ENCODE measurements at places on chromosomes 7 and 10.
A peak's percentile ranks its signal among the peaks of the same experiment; 100 is the strongest.

- DNase-seq = no peak
Observed at GRCh38 chr7:106501605-106502580, 159.1 kb downstream of the CCDC71L start.

- DNase-seq = no peak
Observed at GRCh38 chr7:45689797-45690761, 115.9 kb downstream of the ADCY1 start.

- no peak for DNase-seq
Observed at GRCh38 chr7:141519623-141520022, 31.6 kb upstream of the AGK start.

- DNase-seq = peak; percentile 80
Observed at GRCh38 chr10:102072673-102073527, 7.8 kb downstream of the HPS6 start.

DNA sequence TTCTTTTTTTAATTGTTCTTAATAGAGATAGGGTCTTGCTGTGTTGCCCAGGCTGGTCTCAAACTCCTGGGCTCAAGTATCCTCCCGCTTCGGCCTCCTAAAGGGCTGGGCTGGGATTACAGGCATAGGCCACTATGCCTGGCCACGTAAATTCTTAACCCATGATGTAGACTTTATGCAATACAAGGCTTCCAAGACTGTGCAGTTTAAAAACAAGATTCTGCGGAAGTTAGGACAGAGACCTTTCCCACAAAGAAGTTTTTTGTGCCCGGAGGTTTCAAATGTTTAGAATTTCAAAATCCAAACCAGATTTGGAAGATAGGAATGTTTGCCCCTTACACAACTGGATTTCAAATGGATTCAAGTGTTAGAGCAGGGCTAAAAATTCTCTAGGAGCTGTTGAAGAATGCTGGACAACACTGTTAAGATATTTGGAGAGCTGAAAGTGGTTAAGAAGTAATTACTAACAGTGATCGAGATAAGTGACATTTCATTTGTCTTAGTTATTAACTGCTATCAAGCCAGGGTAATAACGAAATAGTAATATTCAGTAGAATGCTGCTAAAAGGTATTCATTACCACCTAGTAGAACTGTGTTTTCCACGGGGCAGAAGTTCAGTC lies 7.4 kb downstream of the APBB1IP start:
- DNase-seq = no peak

DNA sequence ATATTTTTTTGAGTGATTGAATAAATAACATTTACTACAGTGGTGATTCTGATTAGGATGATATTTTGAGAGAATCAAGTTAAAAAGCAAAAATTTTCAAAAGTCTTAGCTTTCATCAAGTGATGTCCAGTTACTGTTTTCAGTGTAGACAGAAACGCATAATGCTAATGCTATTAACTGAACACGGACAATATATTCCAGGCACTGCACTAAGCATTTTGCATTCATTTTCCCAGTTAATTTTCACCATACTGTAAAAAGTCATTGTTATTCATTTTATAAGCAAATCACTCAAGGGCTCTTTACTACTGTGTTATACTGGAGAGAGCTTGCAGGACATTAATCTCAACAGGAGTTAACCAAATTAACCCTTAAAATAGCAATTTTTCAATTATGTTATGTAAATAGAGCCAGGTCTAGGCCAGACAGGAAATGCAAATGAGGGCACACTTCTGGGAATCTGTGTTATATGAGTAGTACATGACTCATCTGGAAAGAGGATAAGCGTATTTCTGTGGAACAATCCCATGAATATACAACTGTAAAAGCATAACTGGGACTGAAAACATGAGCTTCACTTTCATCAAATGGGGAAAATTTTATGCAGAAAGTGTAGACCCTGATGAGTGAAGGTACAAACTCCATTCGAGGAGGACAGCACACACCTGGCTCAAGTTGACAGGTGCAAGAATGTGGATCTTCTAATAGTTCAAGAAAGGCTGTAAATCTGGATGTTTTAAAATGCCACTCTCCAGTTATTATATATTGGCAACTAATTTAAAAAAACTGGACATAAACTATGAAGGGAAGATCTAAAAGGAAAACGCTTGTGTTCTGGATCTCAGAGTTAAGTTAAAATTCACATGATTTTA lies 75.4 kb downstream of the ANK3 start:
- peak; percentile 66 for DNase-seq

DNA sequence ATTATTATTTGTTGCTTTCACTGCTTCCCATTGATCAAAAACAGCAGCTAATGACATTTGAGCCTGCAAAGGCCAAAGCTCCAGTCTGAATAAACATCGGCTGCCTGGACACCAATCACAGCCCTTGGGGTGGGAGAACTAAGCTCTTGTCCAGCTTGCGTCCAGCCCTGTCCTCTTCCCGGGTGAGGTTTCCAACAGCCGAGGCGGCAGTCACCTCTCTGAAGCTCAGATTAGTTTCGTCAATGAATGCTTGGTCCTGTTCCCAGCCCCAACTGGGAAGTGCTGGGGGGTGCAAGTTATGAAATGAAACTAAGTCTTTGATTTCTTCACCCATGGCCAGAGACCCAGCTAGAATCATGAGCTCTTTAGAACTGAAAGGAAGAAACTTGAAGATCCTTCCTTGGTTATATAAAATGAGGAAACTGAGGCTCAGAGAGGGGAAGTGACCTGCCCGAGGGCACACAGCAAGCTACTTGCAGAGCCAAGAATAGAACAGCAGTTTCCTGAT lies 114.0 kb upstream of the TCF7L2 start:
- no peak for DNase-seq

- DNase-seq = peak; percentile 83
Observed at GRCh38 chr10:126199221-126199998, 188.9 kb downstream of the ADAM12 start.

- DNase-seq = no peak
Observed at GRCh38 chr7:98472521-98472954, 71.6 kb upstream of the BAIAP2L1 start.

DNA sequence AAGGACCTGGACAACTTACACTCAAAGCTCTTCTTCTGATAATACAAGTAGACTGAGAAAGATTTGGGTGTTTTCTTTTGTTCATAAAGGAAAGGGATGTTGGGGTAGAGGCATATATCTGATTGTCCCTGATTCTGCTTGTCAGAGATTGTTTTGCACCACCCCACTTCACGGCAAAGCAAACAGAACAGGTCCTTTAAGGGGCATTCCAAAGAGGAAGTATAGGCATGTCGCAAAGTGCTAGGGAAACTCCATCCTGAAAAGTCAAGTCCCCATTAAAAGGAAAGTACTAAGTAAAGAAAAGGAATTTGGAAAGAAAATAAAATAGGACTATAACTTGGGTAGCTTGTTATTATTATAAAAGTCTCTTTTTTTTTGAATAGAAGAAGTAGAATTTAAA lies 233.0 kb downstream of the DNAJB9 start:
- DNase-seq = no peak

GRCh38 chr7:116952635-116953371 lies 498 bp upstream of the ST7 start:
- peak; percentile 43 for DNase-seq

DNA sequence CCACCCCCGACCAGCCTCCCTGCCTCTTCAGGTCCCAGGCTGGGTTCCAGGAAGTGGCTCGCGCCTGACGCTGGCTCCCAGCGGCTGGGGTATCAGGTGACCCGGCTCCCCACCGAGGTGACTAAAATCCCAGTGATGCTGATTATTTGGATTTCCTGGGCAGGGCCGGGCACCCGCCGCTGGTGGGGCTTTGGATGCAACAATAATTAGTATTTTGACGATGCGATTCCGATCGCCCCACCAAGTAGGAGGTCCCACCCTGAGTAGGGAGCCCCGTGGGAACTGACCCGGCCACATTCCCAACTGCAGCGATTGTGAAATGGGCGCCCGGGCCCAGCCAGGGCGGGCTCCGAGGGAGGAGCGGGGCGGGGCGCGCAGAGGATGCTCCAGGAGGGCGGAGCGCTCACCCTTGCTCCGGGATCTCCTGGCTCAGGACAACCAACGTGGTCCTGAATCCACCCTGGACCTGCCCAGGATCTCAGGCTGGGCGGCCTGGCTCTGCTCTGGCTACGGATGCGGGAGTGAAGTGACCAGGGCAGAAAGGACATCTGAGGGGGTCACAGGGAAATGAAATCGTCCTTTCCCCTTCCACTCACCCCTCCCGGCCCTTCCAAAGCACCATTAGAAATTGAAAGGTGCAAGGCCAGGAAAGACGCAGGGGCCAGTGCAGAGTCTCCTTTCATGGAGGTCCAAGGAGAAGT lies 32.6 kb downstream of the DUSP5 start:
- DNase-seq = peak; percentile 84

DNA sequence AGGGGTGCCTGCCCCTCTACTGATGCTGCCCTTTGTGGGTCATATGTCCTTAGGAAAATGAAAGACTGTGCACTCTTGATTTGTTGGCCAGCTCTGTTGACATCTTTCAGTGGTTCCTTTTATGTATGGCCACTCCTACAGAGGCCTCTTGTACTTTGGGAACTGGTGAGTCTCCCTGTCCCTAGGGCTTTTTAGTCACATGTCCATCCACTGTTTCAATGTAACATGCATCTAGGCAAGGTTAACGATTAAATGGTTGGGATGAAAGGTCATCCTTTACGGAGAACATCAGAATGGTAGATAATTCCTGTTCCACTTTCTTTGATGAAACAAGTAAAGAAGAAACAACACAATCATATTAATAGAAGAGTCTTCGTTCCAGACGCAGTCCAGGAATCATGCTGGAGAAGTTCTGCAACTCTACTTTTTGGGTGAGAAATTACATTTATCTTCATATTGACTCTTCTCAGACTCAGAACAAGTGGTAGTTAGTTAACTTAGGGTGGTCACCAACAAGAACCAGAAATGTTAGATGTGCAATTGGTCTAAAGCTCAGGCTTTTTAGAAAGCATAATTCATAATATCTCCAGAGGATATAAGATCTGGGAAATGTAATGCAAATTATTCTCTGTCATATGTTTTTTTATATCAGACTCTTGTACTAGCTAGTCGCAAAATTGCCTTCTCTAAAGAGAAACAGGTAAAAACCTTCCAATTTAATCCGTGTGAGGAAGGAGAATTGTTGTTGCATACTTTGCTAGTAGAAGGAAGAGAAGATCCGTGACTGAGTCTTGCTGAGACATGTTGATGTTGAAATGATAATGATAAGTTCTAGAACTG lies at the start of gene ABCC2:
TSS of gene ABCC2 (plus strand) at position 194 of the 840 bp plus-strand sequence. CDS start at position 399, 205 bp downstream.
- no peak for DNase-seq

- peak; percentile 56 for DNase-seq
Observed at GRCh38 chr7:42745357-42746059, 166.4 kb downstream of the C7orf25 start.

- no peak for DNase-seq
Observed at GRCh38 chr7:480531-481218, 39.0 kb downstream of the PDGFA start.

DNA sequence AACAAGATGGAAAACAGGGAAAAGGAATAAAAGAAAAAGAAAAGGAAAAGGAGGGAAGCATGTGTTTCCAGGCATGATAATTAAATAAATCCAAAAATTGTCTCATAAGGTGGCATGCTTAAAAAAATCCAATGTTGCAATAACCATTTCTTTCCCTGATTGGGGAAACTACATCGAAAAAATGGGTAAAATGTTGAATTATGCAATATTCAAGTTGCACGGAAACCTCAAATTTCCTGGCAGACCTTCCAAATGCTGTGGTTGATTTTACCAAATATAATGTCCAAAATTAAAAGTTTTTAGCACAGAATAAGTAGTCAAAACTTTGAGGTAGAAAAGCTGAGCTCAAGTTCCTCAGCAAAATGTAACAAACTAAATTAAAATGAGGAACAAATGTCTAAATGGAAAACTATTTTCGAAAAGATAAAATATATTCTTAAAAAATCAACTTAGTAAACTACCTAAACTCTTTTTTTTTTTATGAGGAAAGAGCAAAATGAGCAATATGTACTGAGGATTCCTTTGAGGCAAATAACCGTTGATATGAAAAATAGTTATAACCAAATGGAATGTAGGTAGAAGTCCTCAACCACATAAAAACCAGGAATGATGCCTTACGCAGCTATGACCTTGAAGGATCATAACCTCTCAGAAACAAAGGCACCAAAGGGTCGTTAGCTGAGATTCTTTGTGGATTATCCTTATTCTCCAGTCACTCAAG lies 52.6 kb downstream of the MACC1 start:
- no peak for DNase-seq

DNA sequence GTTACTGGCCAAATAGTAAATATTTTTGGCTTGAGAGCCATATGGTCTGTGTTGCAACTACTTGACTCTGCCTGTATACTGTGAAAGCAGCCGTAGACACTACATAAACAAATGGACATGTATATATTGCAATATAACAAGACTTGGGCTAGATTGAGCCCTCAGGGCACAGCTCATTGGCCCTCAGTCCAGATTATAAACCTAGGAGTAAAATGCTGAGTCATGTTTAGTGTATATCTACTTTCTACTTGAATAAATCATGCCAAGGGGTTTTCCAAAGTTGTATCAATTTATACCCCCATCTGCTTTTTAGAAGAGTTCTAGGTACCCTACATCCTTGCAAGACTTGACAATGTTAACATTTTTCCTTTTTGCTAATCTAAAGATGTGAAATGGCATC lies 27.4 kb upstream of the POU6F2 start:
- no peak for DNase-seq

DNA sequence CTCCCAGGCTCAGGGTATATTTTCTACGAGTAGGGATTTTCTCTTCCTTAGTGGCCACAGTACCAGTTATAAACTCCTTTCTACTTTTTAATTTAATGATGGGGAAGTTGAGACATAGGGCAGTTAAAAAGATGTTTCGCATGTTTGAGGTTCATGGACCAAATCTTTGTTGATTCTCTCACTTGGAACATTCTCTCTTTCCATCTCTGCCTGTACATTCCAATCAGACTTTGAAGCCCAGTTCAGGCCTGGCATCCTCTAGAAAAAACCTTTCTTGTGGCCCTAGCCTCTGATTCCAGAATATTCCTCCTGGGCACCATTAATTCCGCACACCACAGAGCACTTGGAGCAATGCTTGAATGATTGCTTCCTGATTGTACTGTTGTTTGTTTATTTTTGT lies 18.5 kb downstream of the SLC13A4 start:
- no peak for DNase-seq

- no peak for DNase-seq
Observed at GRCh38 chr10:7359954-7360353, 50.9 kb downstream of the SFMBT2 start.

GRCh38 chr7:81433206-81433605 lies 336.6 kb downstream of the HGF start:
- no peak for DNase-seq

GRCh38 chr10:66926841-66927240 lies 1.0 kb downstream of the LRRTM3 start:
- DNase-seq = no peak
